CD4-positive, alpha-beta memory T cell (primary cell): ENCODE measurements at places on chromosomes 3 and 15. TPM values are rescaled to one million over a fixed set of nuclear protein-coding genes. Genes with fewer than 3 reads are reported as not detected.

DNA sequence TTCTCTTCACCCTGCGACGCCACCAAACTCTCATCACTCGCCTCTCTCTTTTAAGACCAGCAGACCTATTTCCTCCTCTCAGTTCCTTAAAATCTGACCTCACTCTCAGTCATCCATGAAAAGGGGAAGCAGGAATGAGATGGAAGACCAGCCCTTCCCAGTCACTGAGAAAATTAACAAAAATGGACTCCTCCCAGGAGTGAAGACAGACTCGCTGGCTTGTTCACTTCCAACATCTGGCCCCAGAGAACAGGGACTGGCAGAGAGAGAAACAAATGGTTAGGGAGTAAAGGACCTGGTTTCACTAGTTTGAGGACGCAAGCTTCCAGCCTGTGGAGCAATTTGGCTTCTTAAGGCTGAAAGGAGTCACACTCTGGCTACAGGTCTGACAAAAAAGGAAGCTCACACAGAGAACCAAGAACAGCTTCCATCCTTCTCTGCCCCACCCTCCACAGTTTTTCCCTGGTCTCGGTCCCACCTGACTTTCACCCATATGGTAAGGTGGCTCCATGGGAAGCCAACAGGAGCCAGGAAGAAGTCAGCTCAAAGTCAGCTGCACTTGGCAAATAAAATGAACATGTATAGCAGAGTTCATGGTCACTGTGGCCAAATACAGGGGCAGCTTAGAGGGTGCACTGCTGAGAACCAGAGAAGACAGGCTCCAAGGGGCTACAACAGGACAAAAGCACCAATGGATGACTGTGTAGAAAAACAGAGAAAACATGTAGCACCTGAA, 57.2 kb downstream of the ITGB5 start:
- H3K27me3 ChIP-seq: no peaks in the 10 kb centered on the region
- DNase-seq: no peak
- no peaks in the 10 kb centered on the region for H3K36me3 ChIP-seq
- H3K4me1 ChIP-seq: peaks cover 5% of the 10 kb centered on the region
- no peak overlapping the region for H3K4me3 ChIP-seq
- H3K27ac ChIP-seq: no peak overlapping the region

The KLHL40 gene
- polyA plus RNA-seq: not detected

- no peaks in the 10 kb centered on the region for H3K36me3 ChIP-seq
- H3K27me3 ChIP-seq: no peaks in the 10 kb centered on the region
- DNase-seq: no peak
- no peak overlapping the region for H3K4me3 ChIP-seq
- no peaks in the 10 kb centered on the region for H3K4me1 ChIP-seq
Measured at GRCh38 chr15:78987556-78988360, 42.9 kb upstream of the CTSH start.

The IL17RD gene
- not detected for polyA plus RNA-seq

The CSTA gene
- not detected for polyA plus RNA-seq

The LMCD1 gene
- polyA plus RNA-seq: 1.5 TPM

The SLC9C1 gene
- not detected for polyA plus RNA-seq

The MYH15 gene
- polyA plus RNA-seq: not detected

The NGLY1 gene
- polyA plus RNA-seq: 58.1 TPM

- H3K27ac ChIP-seq: no peak overlapping the region
- H3K4me1 ChIP-seq: no peaks in the 10 kb centered on the region
- H3K4me3 ChIP-seq: no peak overlapping the region
Measured at GRCh38 chr3:186217820-186218164, 108.9 kb upstream of the ETV5 start.

GRCh38 chr15:88711806-88712205, 73.0 kb downstream of the ISG20 start:
- peaks cover 6% of the 10 kb centered on the region for H3K27me3 ChIP-seq
- H3K4me1 ChIP-seq: no peaks in the 10 kb centered on the region
- DNase-seq: no peak
- no peak overlapping the region for H3K4me3 ChIP-seq

- no peaks in the 10 kb centered on the region for H3K27me3 ChIP-seq
- H3K4me3 ChIP-seq: peak overlapping the region; percentile 71
- peak overlapping the region; percentile 76 for H3K27ac ChIP-seq
- H3K4me1 ChIP-seq: peaks cover 45% of the 10 kb centered on the region
- DNase-seq: no peak
Measured at GRCh38 chr3:39106851-39107387, 508 bp downstream of the GORASP1 start.

The MASP1 gene
- polyA plus RNA-seq: not detected

GRCh38 chr3:59726279-59726678, 676.5 kb upstream of the CFAP20DC start:
- no peak for DNase-seq
- no peak overlapping the region for H3K4me3 ChIP-seq
- H3K27me3 ChIP-seq: no peaks in the 10 kb centered on the region
- no peaks in the 10 kb centered on the region for H3K4me1 ChIP-seq
- H3K36me3 ChIP-seq: no peaks in the 10 kb centered on the region

GRCh38 chr15:67372986-67373675, 118.5 kb downstream of the IQCH start:
- no peaks in the 10 kb centered on the region for H3K36me3 ChIP-seq
- H3K27ac ChIP-seq: no peak overlapping the region
- H3K4me1 ChIP-seq: no peaks in the 10 kb centered on the region

- H3K4me1 ChIP-seq: no peaks in the 10 kb centered on the region
- DNase-seq: no peak
- H3K36me3 ChIP-seq: no peaks in the 10 kb centered on the region
- no peak overlapping the region for H3K4me3 ChIP-seq
Measured at GRCh38 chr3:177960014-177960413, 576.2 kb upstream of the KCNMB2 start.

DNA sequence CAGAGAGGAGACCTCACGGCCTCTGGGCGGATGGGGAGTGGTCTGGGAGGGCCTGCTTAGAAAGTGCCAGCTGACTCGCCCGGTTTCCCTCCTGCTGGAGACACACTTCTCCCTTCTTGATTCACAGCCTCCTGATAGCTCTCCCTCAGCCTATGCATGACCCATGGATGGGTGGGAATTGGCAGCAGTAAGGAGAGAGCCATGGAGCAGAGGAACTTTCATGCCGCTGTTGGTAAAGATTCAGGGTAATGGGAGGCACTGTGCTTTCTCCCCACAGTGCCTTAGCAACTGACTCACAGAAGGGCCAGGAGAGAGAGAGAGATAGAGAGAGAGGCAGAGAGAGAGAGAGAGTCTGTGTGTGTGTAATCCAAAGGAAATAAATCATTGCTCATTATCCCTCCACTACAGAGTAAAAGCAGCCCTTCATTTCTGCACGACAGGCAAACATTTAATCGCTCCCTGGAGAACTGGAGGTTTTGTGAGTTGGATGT, 82.8 kb downstream of the SEMA5B start:
- DNase-seq: no peak
- H3K27ac ChIP-seq: no peak overlapping the region
- no peak overlapping the region for H3K4me3 ChIP-seq
- H3K36me3 ChIP-seq: no peaks in the 10 kb centered on the region
- H3K4me1 ChIP-seq: peaks cover 6% of the 10 kb centered on the region
- no peaks in the 10 kb centered on the region for H3K27me3 ChIP-seq

The KCNMB3 gene
- polyA plus RNA-seq: 0.13 TPM

GRCh38 chr15:29040370-29040751, 154.6 kb downstream of the APBA2 start:
- H3K36me3 ChIP-seq: no peaks in the 10 kb centered on the region
- no peak for DNase-seq
- H3K4me1 ChIP-seq: peaks cover 30% of the 10 kb centered on the region

The GNAT1 gene
- not detected for polyA plus RNA-seq

- H3K4me1 ChIP-seq: no peaks in the 10 kb centered on the region
- H3K4me3 ChIP-seq: no peak overlapping the region
- no peak for DNase-seq
- H3K36me3 ChIP-seq: no peaks in the 10 kb centered on the region
- H3K27me3 ChIP-seq: no peaks in the 10 kb centered on the region
Measured at GRCh38 chr15:42832576-42832975, 88.0 kb downstream of the TTBK2 start.

The KNL1 gene
- not detected for polyA plus RNA-seq

DNA sequence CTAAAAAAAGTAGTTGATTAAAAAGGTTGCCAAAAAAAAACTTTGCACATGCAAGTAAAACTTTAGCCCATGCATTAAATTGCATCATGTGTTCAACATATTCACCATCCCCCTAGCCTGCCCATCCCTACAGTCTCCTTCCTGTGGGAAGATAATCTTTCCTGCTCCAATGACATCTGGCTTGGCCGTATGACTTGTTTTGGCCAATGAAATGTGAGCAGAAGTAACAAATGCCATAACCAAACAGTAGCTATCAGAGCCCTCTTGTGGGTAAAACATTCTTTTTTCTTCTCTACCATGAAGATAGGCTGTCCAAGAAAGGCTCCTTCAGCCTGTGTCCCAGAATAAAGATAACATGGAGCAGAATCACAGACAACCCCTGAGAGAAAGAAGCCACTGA, 15.3 kb downstream of the ERC2 start:
- no peaks in the 10 kb centered on the region for H3K27me3 ChIP-seq
- no peaks in the 10 kb centered on the region for H3K4me1 ChIP-seq
- H3K27ac ChIP-seq: no peak overlapping the region
- H3K4me3 ChIP-seq: no peak overlapping the region
- no peaks in the 10 kb centered on the region for H3K36me3 ChIP-seq

The LSAMP gene
- polyA plus RNA-seq: not detected

- DNase-seq: no peak
- peaks cover 5% of the 10 kb centered on the region for H3K4me1 ChIP-seq
- no peaks in the 10 kb centered on the region for H3K36me3 ChIP-seq
- no peak overlapping the region for H3K27ac ChIP-seq
- no peak overlapping the region for H3K4me3 ChIP-seq
Measured at GRCh38 chr3:8494327-8494726, 7.3 kb upstream of the LMCD1 start.

The GOLGA8O gene
- not detected for polyA plus RNA-seq

The C2CD4A gene
- polyA plus RNA-seq: 0.08 TPM

GRCh38 chr15:66830823-66831222, 128.8 kb downstream of the SMAD6 start:
- H3K4me1 ChIP-seq: no peaks in the 10 kb centered on the region
- no peaks in the 10 kb centered on the region for H3K27me3 ChIP-seq
- H3K36me3 ChIP-seq: no peaks in the 10 kb centered on the region
- DNase-seq: no peak
- no peak overlapping the region for H3K27ac ChIP-seq

DNA sequence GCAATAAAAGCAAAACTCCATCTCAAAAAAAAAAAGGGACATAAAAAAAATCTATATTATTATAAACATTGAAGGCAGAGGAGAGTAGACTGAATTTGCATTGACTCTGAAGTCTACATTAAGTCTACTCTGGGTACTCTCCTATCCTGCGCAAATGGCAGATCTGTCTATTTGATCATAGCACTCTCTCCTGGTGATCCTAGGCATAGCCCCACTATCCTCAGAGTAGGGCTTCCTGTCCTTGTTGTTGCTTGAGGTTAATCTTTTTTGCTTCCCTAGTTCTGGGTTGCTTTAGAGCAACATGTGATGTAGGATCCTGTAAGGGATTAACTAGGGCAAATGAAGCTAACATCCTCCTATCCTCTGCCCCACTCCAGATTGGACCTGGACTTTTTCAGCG, 82.1 kb upstream of the LRRFIP2 start:
- no peak for DNase-seq
- H3K27ac ChIP-seq: no peak overlapping the region
- H3K4me3 ChIP-seq: no peak overlapping the region
- H3K4me1 ChIP-seq: peaks cover 27% of the 10 kb centered on the region
- no peaks in the 10 kb centered on the region for H3K27me3 ChIP-seq

DNA sequence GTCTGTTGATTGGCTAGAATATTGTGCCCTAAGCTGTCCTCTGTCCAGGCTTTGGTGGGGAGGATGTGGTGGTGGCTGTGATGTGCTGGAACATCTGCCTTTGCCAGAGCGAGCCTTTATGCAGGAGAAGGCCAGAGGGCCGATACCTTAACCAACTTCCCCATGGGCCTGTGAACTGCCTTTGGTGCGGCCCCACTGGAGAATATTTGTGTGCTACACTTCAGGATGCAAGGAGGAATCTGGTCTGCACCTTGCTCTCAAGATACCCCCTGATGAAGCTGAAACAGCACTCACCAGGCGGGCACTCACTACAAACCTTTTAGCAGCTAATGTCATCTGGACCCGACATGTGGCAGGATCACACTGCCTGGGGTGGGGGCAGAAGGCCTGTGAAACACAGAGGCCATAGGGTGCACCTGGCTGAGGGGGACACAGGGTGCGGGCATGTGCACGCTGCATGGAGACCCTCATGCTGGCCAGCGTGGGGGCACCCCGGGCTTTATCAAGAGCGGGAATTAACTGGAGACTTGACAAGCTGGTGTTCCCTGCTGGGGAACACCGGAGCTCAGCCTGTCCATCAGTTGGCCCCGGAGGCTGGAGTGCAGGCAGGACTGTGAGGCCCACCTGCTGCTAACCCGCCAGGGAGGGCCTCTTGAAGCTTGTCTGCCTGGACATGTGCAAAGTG, 16.4 kb downstream of the PRR23E start:
- H3K4me1 ChIP-seq: no peaks in the 10 kb centered on the region
- no peak for DNase-seq
- H3K4me3 ChIP-seq: no peak overlapping the region
- H3K36me3 ChIP-seq: no peaks in the 10 kb centered on the region
- no peak overlapping the region for H3K27ac ChIP-seq

- H3K4me3 ChIP-seq: no peak overlapping the region
- peaks cover 39% of the 10 kb centered on the region for H3K36me3 ChIP-seq
- H3K27me3 ChIP-seq: no peaks in the 10 kb centered on the region
- H3K27ac ChIP-seq: no peak overlapping the region
- no peak for DNase-seq
Measured at GRCh38 chr3:14457999-14458398, 55.6 kb downstream of the SLC6A6 start.

The SEMA6D gene
- polyA plus RNA-seq: not detected

DNA sequence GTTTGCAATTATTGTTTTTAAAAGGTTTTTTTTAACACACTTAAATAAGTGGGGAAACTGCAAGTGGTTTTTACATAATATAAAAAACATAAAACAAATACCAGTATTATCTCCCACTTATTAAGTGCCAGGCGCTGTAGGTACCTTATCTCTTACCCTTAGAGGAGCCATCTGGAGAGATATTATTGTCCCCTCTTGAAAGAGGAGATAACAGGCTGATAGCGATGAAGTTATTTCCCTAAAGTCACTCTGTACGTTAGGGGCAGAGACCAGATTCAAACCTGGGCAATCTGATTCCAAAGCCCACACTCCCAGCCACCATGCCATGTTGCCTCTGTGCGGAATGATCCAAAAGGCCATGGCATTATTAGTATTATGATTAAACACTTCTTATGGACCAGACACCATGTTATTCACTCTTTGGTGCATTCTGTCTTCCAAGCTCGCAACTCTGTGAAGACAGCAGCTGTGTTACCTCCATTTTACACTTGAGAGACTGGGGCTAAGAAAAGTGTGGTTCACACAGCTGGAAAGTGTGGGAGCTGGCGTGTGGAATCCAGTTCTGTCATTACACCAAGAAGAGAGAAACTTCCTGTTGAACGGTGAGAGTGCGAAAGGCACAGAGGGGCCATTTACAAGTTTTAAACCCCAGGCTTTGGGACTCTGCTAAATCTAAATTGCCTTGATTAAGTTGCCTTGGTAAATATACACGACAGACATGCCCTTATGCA, 79.9 kb upstream of the MITF start:
- no peak overlapping the region for H3K27ac ChIP-seq
- H3K36me3 ChIP-seq: no peaks in the 10 kb centered on the region
- no peaks in the 10 kb centered on the region for H3K27me3 ChIP-seq
- H3K4me1 ChIP-seq: no peaks in the 10 kb centered on the region
- DNase-seq: no peak

- no peaks in the 10 kb centered on the region for H3K27me3 ChIP-seq
- no peak overlapping the region for H3K27ac ChIP-seq
- H3K36me3 ChIP-seq: no peaks in the 10 kb centered on the region
- H3K4me3 ChIP-seq: no peak overlapping the region
- peaks cover 9% of the 10 kb centered on the region for H3K4me1 ChIP-seq
- DNase-seq: no peak
Measured at GRCh38 chr15:58212909-58213526, 74.8 kb downstream of the AQP9 start.
